Hepatic stellate cell (primary cell): ENCODE measurements at places on chromosomes 4 and X.

DNA sequence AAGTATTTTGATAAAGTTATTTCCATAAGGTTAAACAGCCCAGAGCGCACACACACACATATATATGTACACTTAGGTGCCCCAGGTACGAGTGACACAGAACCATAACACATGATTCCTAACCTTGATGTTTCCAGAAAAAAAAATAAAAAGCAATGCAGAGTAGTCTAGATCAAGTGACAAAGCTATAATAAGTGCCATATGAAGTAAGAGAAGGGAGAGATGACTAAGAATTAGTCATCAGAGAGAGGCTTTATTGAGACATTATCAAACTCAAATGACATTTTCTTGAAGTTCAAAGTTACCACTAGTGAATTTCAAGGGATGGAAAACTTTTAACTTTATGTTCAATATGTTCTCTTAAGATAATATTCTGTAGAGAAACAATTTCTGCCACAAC is 215.0 kb downstream of the HTR2C start:
- DNase-seq, result no peak

DNA sequence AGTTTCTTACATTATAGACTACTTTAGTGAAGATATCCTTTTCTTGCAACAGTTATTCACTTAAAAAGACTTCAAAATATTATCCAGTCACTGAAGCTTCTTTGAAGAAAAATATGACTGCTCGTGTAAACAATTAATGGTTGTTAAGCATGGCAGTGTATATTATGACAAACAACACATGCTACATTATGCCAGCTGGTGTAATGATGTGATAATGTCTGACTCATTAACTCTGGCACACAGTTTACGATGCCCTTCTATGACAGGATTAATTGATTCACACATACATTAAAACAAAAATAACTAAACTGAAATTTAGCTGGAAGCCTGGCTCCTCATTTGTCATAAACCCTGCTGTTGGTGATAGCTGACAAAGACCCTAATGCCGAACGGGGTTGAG is 22.4 kb downstream of the GK2 start:
- no peak for DNase-seq

GRCh38 chrX:24292353-24292752 is 21.5 kb downstream of the SUPT20HL2 start:
- DNase-seq, result no peak

DNA sequence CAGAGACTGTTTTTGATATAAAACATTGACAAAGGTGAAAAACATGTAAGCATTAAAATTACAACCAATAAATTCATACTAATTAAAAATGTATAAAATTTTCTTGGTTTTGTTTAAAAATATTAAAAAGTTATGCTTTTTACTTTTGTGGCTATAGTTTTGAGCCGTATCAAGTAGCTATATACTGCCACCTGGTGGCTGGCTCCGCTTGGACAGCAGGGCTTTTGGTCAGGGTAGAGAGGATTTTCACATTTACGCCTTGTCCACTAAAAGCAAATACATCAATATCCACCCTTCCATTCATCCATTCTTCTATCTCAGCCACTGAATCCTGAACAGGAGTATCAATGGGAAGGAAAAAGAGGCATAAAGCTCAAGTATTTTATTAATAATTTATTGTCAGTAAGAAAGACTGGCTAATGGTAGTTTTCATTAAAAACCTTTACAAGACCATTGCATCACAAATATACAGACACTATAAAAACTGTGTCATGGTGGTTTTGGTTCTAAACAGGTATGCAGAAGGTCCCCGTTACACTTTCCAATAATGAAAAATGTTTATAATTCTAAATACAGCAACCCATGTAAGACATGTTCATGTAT is 32.1 kb upstream of the MTNR1A start:
- peak; percentile 60 for DNase-seq

GRCh38 chr4:185470501-185471195 is 885 bp downstream of the CCDC110 start:
- DNase-seq, result peak; percentile 15

DNA sequence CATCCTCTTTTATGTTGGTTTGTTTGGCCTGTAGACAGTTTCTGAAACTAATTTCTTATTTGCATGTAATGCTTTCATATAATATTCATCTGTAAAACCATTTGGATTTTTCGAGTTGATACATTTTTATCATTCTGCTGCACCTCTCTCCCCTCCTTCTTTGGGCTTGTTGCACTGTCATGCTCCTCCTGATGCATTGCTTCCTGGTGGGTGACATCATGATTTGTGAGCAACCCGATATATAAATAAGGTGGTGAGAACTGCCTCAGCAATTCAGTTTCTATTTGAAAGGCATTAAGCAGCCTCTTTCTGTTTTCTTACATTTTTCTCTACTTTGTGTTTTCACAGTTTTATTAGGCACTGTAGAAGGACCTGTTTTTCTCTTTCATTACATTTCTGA is 515.7 kb downstream of the RPA4 start:
- DNase-seq, result peak; percentile 27

- no peak for DNase-seq
Observed at GRCh38 chr4:101089168-101089567, 258.2 kb downstream of the PPP3CA start.

GRCh38 chr4:6446538-6447451 is 25.6 kb downstream of the PPP2R2C start:
- DNase-seq, result no peak

GRCh38 chrX:111288841-111289240 is 18.6 kb upstream of the CAPN6 start:
- no peak for DNase-seq

DNA sequence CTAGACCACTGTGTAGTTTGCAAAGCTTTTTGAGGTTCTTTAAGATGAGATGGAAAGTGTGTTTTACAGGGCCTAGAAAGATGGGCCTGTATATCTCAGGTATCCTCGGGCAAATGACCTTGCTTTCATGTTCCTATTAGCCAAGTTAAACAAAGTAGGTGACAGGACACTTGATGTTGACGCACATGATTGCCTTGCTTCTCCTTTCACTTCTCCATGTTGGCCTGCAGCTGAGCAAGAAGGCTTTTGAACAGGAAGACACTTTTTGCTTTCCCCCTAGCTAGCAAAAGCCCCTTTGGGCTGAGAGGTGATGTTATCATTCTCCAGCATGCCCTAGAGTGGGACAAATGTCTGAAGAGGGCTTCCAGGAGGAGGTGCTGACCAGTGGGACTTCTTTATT is 202.1 kb downstream of the GPC3 start:
- no peak for DNase-seq

DNA sequence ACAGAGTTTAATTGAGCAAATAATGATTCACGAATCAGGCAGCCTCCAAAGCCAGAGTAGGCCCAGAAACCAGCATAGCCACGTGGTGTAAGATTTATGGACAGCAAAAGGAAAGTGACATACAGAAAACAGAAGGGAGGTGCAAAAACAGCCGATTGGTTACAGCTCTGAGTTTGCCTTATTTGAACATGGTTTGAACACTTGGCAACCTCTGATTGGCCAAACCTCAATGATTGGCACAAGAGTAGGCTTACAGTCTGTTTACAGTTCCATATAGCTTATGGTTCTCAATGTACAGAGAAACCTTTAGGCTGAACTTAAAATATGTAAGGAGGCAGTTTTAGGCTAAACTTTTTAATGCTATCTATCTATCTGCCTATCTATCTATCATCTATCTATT is 394.8 kb downstream of the CFAP47 start:
- no peak for DNase-seq

DNA sequence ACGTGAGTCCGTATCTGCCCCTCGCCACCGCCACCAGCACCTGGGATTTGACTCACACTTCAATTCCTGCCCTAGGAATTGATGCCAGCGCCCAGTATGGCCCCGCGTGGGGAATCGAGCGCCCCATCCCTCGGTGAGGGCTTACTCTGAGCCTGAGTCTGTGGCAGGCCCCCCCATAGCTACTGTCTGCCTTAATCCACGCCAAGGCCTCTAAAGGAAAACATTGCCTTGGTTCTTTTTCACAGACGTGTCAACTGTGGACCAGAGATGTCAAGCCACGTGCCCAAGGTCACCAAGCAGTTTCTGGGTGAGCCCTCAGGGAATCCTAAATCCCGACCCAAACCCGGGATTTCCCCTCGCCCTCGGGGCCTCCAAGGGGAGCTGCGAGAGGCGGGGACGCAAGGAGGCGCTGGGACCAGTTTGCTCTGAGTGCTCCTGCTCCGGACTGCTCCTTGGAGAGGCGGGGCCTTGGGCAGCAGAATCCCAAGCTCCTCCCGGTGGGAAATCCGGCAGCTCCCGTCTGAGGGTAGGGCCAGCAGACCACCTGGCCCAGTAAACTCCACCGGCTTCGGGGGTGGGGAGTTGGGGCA is 12.9 kb downstream of the MSX1 start:
- DNase-seq, result no peak

- DNase-seq, result no peak
Observed at GRCh38 chr4:114136069-114136468, 156.6 kb upstream of the ARSJ start.

- no peak for DNase-seq
Observed at GRCh38 chr4:7779432-7779768, 160.3 kb downstream of the AFAP1 start.

DNA sequence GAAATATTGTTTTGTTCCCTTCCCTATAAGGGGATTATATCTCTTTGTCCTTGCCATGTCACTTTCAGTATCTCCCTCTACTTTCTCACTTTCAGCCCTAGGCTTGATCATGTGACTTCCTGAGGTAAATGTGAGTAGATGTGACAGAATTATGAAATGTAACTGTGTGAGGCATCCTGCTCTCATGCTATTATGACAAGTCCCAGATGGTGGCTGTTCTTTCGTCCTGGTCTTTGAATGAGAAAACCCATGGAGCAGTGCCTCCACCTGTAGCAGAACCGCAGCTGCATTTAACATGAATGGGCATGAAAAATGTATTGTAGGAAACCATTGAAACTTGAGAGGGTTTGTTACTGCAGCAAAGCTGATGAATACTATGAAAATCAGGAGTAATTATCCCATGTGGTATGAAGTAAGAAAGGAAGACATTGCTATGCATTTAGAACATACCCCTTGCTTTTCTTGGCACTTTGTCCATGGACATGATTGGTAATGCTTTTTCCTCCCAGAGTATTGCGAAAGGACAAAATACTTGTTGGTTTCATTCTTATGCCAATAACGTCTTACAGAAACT is 202.2 kb upstream of the GPRIN3 start:
- DNase-seq, result peak; percentile 2

DNA sequence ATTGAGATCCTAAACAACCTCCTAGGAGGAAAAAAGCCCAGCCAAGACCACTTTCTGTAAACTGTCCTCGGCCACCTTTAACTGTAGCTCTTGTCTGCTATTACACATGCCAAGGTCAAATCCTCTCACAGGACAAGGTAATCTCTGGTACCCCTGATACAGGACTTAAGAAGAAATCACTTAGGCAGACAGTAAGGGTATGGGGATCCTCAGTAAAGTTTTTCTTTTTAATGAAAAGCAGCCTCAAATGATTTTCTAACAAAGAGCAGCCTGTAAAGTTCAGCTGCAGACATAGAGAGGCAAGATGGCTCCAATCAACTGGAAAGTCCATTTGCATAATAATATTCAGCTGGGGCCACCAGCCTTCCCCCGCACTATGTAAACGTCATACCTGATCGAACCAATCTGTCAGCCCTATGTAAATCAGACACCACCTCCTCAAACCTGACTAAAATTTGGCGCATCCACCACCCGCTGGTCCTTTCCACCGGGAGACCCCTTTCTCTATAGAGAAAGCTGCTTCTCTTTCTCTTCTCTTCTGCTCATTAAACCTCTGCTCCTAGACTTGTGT is 14.6 kb upstream of the MPP1 start:
- no peak for DNase-seq

GRCh38 chr4:26525136-26525770 is 35.0 kb upstream of the CCKAR start:
- no peak for DNase-seq

- no peak for DNase-seq
Observed at GRCh38 chr4:113838460-113838859, 76.9 kb upstream of the CAMK2D start.

DNA sequence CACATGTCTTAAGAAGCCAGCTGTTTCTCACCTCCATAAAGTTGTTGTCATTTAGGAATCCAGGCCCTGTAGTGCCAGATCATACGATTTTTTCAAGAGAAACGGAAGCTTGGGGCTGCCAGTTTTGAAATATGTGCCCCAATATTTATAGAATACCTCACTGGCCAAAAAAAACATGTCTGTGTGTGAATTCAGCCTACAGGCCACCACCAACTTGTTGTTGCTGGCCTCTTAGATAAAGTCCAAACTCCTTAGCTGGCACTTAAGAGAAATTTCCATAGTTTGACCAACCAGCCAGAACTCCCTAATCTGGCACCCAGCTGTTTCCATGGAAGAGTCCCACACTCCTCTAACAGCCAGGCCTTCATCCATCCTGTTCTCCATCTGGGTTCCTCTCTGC is 74.1 kb downstream of the WDR19 start:
- peak; percentile 26 for DNase-seq

- no peak for DNase-seq
Observed at GRCh38 chrX:54024350-54024749, 19.9 kb downstream of the PHF8 start.

- DNase-seq, result no peak
Observed at GRCh38 chr4:3452376-3452775, 10.6 kb downstream of the HGFAC start.

DNA sequence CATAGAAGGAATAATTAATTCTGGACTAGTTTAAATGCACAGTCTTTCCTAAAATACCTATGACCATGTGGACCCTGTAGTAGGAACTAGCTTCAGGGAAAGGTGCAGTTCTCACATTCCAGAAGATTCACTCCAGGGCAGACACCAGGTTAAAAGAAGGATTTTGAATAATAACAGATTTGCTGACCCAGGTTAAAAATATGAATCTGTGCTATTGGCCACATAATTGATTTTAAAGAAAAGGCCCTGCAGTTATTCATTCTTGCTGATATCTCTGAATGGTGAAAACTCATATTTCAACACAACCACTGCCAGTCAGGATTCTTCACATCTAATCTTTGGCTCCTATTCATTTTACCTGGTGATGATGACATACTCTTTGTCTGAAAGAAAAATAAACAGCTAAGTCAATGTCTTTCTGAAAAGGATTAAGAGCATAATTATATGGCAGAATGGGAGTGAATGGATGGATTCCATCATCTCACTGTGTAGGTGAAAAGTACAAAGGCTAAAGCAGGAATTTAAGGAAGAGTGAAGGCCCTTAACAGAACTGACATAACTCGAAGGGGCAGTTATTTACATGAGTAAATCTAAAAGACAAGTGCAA is 432.8 kb downstream of the PDGFC start:
- DNase-seq, result no peak

- no peak for DNase-seq
Observed at GRCh38 chr4:72094059-72094797, 62.4 kb downstream of the NPFFR2 start.
